SJCRH30 (cell line): ENCODE measurements at places on chromosomes 1 and 21. TPM values are rescaled to one million over a fixed set of nuclear protein-coding genes. Genes with fewer than 3 reads are reported as not detected.

A3GALT2 gene
- total RNA-seq = not detected in 2 replicates

GRCh38 chr1:240947438-240948224, 335.7 kb upstream of the GREM2 start:
- no peaks in the 10 kb centered on the region for H3K27me3 ChIP-seq
- no peak for DNase-seq
- no peak overlapping the region for H3K4me3 ChIP-seq
- no peaks in the 10 kb centered on the region for H3K4me1 ChIP-seq
- H3K36me3 ChIP-seq = no peaks in the 10 kb centered on the region

SLC45A1 gene
- 1.7 and 2.8 TPM in 2 replicates for total RNA-seq

- no peaks in the 10 kb centered on the region for H3K27me3 ChIP-seq
- H3K27ac ChIP-seq = no peak overlapping the region
- no peak overlapping the region for H3K4me3 ChIP-seq
- DNase-seq = no peak
Measured at GRCh38 chr1:151898519-151898991, 10.8 kb downstream of the THEM4 start.

ASAP3 gene
- 19.7 and 24.0 TPM in 2 replicates for total RNA-seq
